AML-193 (cell line): ENCODE measurements at places on chromosomes 2 and 18.

DNA sequence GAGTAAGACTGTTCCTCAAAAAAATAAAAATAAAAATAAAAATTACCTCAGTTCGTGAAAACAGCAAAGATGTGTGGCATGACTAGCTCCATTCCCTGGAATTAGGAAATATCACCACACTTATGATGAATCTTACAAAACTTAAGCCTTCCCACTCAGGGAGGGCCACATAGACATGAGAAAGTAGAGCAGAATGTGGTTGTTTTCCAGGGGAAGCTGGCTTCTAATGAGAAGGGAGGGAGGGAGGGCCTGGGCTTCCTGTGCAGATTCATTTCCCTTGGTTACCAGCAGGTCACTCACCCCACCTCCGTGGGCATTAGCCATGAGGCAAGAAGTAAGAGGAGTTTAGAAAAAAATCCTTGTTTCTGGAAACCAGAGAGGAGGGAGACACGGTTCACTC lies 95.9 kb upstream of the RMDN2 start:
- DNase-seq = peak; percentile 94

- DNase-seq = no peak
These were observed 2.2 kb downstream of the BOD1L2 start for GRCh38 chr18:57149051-57149450.

- DNase-seq = peak; percentile 18
These were observed 426.9 kb downstream of the CDH2 start for GRCh38 chr18:27750014-27750413.

- DNase-seq = no peak
These were observed 317.6 kb downstream of the TNS1 start for GRCh38 chr2:217685255-217685605.

DNA sequence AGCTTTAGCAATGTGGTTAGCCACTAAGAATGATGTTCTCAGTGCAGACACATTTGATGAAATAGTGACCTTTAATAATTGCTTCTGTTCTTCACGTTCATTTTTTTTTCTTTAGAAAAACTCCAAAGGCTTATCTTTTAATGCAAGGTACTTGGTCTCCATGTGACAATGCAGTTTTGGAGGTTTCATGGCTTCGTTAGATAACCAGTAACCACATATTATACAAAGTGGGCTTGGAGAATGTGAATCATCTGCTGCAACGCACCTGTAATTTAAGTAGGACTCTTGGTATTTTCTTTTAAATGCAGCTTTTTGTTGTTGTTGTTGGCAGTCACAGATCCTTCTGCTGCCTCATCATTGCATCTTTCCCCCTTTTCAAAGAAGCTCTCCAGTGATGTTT lies 1606.3 kb downstream of the SUCLG1 start:
- no peak for DNase-seq

- DNase-seq = no peak
These were observed 91.5 kb upstream of the CCBE1 start for GRCh38 chr18:59788791-59789106.

GRCh38 chr2:109311771-109312170 lies 182.8 kb downstream of the SH3RF3 start:
- no peak for DNase-seq

DNA sequence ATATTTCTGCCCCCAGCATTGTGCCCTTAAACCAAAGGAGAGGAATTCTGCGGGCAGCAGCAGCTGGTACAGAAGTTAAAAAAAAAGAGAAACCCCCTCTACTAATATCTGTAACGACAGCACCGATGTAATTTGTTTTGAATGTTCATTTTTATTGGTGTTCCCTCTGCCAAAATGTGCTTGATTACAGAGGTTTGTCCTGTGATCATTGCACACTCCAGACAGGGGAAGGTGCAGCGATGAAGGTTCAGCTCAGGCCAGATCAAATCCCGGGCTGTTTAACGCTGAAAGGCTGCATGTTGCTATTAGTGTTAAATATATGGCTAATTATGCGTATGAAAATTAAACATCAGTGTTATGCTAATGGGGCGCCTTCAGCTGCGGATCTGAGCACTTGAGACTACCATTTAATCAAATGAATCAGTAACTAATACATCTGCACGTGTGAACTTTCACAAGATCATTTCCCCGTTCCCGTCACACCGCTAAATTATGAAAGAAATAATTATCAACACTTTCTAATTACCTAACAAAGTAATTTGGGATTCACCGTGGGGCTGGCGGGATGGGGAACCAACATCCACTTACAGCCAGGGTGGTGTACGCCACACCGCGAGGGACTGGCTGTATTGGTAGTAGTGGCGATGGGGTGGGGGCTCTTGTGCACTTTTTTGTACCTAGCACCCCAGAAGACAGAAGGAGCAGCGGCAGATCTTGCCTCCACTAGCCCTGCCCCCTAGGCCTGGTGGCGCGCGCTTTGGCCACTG lies 1.5 kb upstream of the DLX1 start:
- no peak for DNase-seq

- DNase-seq = no peak
These were observed 176.2 kb upstream of the ST6GAL2 start for GRCh38 chr2:107062173-107062572.

- no peak for DNase-seq
These were observed 122.8 kb downstream of the NRP2 start for GRCh38 chr2:205805136-205805535.

- no peak for DNase-seq
These were observed 3.8 kb upstream of the QPCT start for GRCh38 chr2:37340637-37341036.
